Fibroblast of upper back skin (primary cell): ENCODE measurements at places on chromosomes 12 and 14.

GRCh38 chr12:122793685-122794106 lies 19.3 kb downstream of the CCDC62 start:
- peak; percentile 49 for DNase-seq

DNA sequence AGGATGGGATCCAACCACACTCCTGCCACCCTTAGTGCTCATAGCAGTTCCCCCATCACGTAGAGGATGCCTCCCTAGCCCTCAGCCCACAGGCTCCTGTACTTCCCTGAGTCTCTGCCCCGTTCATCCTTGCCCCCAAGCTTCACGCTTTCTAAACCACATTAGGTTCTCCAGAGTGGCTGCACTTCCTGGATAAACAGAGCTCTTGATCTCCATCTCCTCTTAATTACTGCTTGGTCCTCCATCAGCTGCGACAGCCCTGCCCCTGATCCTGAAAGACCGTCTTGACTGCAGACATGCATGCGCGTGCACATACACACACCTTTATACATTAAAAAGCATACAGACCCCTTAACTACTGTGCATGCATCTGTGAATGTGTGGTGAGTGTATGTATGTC lies 530.0 kb downstream of the BCL11B start:
- DNase-seq, result no peak

- no peak for DNase-seq
Measured at GRCh38 chr12:122309564-122310121, 43.3 kb upstream of the VPS33A start.

DNA sequence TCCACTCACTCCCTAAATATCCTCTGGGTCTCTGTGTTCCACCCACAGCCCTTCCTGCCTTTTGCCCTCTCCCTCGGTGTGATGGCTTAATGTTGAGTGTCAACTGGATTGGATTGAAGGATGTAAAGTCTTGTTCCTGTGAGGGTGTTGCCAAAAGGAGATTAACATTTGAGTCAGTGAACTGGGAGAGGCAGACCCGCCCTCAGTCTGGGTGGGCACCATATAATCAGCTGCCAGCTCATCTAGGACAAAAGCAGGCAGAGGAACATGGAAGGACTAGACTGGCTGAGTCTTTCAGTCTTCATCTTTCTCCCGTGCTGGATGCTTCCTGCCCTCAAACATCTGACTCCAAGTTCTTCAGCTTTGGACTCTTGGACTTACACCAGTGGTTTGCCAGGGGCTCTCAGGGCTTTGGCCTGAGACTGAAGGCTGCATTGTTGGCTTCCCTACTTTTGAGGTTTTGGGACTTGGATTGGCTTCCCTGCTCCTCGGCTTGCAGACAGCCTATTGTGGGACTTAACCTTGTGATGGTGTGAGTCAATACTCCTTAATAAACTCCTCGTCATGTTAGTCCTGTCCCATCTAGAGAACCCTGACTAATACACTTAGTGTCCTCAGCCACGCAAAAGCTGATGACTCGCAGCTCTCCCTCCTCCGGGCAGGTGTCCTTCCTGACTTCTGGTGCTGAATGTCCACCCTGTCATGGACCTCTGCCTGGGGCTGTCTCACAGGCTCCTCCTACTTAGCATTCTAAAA lies 5.9 kb downstream of the DGLUCY start:
- peak; percentile 51 for DNase-seq

GRCh38 chr14:33492491-33492890 lies 458.4 kb downstream of the EGLN3 start:
- no peak for DNase-seq

DNA sequence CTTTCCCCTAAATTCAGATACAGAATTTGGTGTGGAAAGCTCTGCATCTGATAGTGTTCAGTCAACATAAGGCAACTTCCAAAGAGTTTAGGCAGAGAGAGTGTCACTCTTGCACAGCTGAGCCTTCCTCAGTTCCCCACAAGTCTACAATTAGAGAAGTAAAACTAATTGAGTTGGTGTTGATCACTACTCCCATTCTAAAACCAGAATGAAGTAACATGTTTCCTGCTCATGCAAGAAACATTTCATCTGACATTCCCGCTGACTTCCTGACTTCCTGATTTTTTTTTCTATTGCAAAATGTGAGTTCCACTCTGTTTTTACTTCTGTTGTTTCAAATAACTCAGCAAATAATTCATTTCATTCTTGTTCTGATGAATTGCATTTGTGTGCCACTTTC lies 271.0 kb downstream of the ALG10B start:
- peak; percentile 0 for DNase-seq

DNA sequence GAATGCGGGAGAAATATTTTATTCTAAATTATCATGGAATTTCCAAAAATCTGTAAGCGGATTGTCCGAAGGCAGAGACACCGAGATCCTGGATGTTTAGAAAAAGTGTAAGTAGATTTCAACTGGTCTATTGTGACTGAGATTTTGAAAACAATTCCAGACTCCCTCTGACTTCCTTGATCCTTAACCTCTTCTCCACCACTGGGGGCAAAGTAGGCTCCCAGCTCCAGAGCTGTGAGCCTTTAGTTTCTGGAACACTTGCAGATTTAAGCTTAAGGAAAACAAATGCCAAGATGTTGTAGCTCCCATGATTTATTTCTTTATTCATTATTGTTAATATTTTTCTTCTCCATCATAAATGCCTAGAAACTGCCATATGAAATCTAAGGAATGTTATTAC lies 1320.5 kb upstream of the SEL1L start:
- peak; percentile 1 for DNase-seq

DNA sequence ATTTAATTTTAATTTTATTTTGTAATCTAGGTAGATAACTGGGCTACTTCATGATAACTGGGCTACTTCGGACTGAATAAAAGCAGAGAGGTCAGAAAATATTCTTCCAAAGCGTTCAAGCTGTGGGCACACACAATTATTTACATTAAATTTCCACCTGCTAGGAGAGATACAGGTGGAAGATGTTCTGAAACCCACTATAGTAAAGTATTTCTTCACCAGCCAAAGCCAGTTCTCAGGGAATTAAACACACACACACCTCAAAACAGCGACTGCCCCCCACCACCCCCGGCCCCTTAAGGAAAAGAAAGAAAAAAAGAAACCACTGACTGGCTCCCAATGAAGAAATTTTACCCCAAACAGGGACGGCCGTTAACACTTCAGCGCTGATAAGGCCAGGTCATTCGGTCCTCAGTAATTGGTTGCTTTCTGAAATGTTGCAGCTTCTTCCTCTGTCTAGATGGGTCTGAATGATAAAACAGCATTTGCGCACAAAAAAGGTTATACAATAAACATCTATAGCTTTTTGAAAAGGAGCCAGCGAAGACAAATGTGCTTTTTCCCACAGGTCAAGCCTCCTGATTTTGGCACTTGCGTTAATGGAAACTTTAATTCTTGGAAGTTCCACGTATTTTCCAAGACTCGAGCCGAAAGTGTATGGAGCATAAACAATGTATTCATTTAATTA lies 771 bp upstream of the KCNJ8 start:
- no peak for DNase-seq

GRCh38 chr14:72640911-72641485 lies 252.9 kb downstream of the DPF3 start:
- no peak for DNase-seq

DNA sequence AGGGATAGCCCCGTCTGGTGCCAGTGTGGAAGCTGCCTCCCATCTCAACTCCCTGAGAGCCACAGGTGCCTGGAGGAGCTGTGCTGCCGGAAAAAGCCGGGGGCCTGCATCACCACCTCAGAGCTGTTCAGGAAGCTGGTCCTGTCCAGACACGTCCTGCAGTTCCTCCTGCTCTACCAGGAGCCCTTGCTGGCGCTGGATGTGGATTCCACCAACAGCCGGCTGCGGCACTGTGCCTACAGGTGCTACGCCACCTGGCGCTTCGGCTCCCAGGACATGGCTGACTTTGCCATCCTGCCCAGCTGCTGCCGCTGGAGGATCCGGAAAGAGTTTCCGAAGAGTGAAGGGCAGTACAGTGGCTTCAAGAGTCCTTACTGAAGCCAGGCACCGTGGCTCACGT lies 25.5 kb upstream of the P2RX4 start:
- DNase-seq, result no peak

DNA sequence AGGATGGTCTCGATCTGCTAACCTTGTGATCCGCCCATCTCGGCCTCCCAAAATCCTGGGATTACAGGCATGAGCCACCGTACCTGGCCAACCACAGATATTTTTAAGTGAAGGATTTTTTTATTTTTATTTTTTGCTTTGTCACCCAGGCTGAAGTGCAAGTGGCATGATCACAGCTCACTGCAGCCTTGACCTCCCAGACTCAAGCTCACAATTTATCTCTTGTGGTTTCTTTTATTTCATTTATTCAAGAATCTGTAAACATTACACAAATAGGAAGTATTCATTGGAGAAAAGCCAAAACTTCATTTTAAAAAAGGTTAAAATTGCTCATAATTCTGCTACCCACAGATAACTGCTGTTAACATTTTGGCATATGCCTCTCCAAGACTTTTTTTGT lies 13.3 kb downstream of the MOAP1 start:
- DNase-seq, result no peak

DNA sequence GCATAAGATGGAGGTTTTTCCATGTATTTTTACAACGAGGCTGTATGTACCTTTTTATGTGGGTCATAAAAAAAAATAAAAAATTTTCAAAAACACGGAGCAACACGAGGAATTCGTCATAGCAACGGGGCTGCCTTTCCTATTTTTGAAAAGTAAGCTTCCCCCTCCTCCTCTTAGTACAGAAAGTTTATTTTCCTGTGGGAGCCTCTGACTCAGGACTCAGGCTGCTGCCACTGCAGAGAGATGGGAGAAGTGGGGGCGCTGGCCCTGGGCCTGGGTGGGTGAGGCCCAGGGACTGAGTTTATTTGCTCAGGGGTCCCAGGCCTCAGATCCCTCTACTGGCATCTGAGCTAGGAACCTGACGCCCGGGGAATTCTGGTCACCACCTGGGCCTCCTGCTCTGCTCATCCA lies 10.2 kb upstream of the CMKLR1 start:
- DNase-seq, result peak; percentile 17
